Fibroblast of lung (primary cell): ENCODE measurements at places on chromosomes 2 and 18.

DNA sequence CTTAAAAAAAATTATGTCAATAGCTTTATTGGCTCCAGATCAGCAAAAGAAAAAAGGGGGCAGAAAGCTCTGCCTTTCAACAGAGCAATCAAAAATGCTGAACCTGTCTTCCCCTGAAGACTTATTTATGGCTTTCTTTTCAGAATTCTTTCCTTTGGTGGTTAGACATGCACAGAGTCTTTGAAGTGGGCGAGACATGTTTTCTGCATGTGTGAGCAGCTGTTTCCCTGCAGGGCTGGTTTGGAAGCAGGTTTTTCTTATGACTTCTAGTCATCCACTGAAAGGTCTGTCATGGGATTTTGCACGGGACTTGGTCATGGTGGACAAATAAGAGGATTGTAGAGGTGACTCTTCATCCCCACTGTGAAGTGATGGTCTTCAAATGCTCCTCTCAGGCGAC lies 160.3 kb downstream of the VAPA start:
- DNase-seq, result no peak

DNA sequence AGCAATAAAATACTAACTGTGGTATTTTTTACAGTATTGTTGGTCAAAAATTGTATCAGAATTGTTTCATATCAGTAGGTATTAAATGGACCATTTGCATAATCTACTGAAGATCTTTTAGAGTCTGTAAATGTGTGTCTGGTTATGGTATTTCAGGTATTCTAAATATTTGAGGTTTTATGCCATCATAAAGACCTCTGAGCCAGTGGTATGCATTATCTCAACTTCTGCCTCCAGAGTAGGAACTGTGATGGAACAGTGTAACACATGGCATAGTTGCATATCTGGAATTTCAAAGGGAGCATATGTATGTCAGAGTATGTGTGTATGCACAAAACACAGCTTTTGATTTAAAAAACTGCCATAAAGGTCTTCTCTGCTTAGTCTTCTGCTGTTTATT lies 15.4 kb downstream of the GREB1L start:
- DNase-seq, result peak; percentile 83

DNA sequence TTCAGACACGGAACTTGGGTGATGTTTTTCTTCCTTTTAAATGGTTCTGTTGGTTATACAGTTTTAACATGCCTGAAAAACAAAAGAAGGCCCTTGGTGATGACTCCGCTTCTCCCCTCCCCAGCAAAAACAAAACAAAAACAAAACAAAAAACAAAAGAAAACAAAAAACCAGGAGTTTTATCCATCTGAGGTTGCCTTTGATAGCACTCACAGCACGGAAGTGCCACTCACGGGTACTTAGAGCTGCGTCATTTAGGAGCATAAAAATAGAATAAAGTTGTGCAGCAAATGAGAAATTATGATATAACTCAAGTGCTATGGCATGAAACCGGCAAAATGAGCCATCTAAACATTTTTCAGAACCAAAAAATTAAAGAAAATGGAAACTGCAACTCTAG lies 57.7 kb downstream of the ZEB2 start:
- no peak for DNase-seq

DNA sequence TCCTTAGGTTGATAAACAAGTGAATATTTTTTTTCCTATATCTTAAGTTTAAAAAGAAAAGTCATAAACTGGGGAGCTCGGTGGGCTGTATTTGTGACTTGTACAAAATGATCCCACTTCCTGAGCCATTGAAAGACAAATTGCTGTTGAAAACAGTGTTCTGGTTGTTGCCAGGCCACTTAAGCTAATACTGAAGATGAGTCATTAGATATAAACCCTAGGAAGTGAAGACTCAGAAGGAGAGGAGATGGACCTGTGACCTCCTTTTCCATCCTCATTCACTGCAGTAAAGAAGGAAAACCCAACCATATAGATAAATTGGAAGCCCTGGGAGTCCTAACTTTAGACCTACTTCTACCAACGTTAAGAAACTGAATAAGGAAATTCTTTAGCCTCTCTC lies 46.2 kb upstream of the SERPINE2 start:
- peak; percentile 78 for DNase-seq

DNA sequence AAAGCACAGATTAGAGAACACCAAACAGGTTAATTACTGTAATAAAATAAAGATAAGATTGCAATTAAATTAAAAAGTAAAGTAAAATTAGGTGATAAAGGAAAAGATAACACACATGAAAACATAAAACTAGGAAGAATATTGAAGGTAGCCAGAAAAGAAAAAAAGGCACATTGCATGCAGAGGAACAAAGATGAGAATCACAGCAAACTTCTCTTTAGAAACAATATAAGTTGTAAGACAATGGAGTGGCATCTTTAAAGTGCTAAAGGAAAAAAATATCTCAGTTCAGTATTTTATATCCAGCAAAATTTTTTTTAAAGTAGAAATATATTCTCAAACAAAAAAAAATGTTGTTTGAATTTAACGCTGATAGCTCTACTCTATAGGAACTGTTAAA lies 366.0 kb downstream of the CPS1 start:
- no peak for DNase-seq
